Stimulated activated CD8-positive, alpha-beta memory T cell treated with anti-CD3 and anti-CD28 coated beads, Interleukin-12 subunit alpha, Interleukin-12 subunit beta, amount 100 ng/mL, for 1 hour (primary cell): ENCODE measurements at places on chromosomes 2 and 18.
A peak's percentile ranks its signal among the peaks of the same experiment; 100 is the strongest.

DNA sequence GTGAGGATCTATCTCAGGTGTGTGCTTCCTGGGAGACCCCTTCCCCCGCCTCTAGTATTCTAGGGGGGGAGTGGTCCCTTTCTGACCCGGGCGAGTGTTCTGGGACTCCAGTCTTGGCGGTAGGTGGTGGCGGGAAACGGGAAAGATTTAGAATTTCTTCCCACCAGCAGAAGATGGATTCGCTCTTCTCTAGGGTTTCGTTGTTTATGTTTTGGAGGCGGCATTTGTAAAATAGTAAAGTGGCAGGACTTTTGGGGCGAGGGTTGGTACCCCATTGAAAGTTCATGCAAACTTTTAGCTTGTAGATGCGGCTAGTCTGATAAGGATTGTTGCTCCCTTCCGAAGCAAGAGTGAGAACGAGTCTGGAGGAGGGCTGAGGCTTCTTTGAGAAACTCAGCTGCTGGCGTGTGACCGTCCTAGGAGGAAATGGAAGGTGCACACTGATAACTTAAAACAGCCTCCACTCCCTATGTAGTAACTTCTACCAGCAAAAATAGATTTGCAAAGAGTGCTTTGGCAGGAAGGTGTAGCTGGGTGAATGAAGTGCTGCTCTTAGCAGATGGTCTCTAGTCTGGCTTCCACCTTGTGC, 412 bp downstream of the GPD2 start:
- DNase-seq, result peak; percentile 8

DNA sequence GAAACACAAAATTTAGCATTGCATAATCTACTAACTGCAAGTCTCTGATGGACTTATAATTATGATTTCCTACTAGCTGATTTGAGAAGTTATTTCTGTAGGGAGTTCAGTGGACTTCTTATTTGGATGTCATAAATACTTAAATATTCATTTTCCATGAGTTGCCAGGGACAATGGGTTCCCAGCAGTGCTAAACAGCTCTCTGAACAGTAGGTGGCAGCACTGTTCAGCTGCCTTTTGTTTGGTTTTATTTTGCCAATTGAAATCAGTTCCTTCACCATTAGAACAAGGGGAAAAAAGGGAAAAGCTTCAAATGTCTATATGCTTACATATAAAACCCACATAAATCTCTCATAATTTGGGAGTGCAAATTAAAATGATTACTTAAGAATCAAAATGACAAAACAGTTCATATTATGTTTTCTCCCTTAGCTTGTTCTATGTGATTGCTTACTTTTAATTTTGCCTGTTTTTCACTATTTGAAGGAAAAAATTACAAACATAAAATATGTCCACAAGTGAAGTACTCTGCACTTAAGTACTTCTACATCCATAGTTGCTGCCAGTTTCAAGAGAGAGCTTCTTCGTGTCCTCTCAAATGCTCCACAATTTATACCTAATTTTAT, 898.9 kb downstream of the CPS1 start:
- no peak for DNase-seq

GRCh38 chr2:109226128-109226527, 97.1 kb downstream of the SH3RF3 start:
- no peak for DNase-seq

GRCh38 chr2:14143435-14143834, 489.1 kb upstream of the LRATD1 start:
- no peak for DNase-seq

DNA sequence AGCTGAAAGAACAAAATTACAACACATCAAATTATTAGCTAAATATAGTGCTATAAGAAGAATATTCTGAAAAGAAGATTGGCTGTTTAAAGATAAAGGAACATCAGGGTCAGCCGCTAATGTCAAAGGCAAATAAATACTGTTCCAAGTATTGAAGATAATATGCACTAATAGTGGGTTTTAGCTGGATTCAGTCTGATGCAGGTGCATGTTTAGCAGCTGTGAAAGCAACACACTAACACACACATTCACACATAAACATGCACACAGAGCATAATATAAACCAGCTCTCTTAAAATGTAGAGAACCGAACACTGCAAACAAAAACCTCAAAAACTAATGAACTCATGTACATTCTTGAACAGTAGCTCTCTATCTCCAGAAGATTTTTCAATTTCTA, 634.6 kb downstream of the ERBB4 start:
- DNase-seq, result no peak

GRCh38 chr2:113216321-113216720, 42.5 kb downstream of the PSD4 start:
- no peak for DNase-seq

GRCh38 chr18:9916077-9916639, 2.3 kb downstream of the VAPA start:
- no peak for DNase-seq

DNA sequence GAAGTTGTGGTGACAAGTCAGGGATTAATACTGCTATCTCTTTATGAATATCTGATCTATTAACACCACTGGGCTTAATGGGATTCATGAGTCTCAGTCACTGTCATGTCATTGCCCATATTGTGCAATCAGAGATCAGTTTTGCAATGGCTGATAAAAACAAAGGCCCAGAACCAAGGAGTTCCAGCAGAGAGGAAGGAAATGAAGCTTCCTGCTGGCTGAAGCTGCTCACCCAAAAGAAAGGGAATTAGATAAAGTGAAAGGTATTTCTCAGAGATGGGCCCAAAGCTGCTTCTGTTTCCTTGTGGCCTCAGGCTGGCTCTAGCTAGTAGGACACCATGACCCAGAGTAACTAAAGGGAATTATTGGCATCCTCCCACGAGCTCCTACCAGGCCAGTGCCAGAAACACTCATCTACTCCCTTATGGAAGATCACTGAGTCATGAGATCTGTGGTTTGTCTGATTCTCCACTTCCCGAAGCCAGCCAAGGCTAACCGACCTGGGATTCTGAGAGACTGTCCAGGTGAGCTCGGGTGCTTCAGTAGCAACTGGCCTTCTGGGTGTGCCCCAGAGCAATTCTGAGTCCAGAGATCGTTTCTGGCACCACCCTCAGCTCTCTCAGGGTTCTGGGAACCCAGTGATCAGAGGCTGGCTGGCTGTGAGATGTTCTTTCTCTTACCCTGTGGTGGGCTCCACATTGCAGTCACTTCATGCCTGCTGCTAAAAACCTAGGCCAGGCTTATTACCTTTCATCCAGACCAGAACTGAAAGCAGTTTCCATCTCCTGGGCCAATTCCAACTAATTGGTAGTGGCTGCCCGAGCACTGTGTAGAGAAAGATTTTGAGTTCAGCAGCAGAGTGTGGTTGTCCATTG, 129.5 kb upstream of the PELI1 start:
- no peak for DNase-seq

DNA sequence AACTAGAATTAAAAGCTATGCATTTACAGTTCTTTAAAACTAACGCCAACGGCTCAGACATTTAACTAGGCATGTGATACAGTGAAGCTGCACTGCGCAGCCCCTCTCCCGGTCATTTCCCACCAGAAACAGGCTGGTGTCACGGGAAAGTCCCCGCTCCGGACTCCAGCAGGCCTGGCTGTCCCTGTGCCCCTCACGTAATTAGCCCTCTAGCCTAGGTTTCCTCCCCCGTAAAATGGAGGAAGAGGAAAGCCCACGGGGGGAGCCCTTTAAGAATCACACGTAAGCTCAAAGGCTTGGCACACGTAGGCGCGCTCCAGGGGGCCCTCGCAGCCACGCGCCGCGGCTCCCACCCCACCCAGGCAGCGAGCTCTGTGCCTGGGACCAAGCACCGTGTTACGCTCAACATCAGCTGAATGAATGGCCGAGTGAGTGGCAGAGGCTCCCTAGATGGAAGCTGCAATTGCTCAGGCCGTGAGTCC, 48.0 kb downstream of the KCNIP3 start:
- DNase-seq, result no peak

- DNase-seq, result no peak
Measured at GRCh38 chr2:230770804-230771203, 58.2 kb downstream of the CAB39 start.

DNA sequence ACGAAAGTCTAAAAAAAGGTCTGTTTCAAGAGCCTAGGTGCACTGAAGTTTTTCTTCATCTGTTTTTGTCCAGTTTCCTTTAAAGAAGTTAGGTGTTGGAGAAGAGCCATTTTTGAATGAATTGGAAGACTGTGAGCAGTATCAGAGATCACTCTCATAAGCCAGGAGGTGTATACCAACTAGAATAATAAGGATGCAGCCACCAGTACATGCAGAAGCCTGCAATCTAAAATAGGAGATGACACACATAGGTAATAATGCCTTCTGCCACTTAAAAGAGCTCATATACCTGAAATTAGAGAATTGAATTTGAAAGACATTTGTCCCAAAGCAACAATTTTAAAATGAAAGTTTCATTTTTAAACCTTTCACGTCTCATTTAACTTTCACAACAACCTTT, 81.7 kb downstream of the RBMS1 start:
- no peak for DNase-seq

- no peak for DNase-seq
Measured at GRCh38 chr18:52749542-52749941, 409.5 kb downstream of the DCC start.

GRCh38 chr2:2389215-2389614, 58.1 kb upstream of the MYT1L start:
- no peak for DNase-seq

GRCh38 chr18:21369146-21369545, 127.1 kb downstream of the GREB1L start:
- DNase-seq, result no peak

DNA sequence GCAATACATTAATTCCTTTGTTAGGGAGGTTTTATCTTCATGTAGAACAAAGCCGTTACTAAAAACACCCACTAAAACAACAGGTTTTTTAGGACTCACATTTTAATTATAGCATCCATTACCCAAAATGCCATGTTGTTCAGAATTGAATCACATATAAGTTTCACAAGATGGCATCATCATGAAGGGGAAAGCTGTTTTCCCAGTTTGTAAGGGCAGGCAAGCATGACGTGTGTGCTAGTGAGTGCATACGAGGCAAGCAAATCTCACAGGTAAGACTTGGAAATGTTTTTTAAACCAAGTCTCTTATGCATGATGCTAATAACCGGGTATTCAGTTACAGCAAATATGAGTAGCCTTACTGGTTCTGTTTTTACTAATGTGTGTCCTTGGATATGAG, 111.8 kb upstream of the NFATC1 start:
- no peak for DNase-seq

DNA sequence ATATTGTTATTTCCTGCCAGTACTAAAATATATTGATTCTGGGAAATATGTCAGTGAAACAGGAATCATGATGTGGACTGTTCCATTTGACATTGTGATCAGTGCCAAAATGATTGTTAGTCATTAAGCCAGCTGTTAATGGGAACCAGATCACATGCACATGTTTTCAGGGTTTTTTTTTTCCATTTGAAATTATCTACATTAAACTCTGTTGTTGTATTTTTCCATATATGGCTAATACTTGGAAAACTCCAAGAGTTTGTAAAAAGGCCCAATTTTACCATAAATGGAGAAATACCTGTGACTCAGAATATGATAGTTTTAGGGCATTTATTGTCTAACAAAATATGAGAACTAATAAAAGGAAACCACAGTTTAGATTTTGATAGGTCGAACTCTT, 13.4 kb downstream of the ITGAV start:
- DNase-seq, result no peak

DNA sequence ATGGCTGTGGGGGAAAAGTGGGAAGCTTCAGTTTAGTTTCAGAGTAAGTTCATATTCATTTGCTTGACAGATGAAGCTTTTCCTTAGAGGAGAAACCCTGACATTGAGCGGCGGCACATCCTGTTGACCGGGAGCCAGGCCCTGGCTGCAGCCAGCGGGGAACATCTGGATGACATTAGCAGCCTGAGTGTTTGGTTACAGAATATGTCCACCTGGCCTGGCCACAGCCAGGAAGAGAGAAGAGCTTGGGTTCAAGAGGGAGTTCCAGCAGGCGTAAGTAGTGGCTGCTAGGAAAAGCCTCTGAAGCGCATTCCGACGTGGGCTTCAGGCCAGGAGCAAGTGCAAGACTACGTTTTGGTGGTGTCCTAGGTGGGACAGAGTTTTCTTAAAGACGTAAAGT, 144.9 kb upstream of the MYCN start:
- no peak for DNase-seq

DNA sequence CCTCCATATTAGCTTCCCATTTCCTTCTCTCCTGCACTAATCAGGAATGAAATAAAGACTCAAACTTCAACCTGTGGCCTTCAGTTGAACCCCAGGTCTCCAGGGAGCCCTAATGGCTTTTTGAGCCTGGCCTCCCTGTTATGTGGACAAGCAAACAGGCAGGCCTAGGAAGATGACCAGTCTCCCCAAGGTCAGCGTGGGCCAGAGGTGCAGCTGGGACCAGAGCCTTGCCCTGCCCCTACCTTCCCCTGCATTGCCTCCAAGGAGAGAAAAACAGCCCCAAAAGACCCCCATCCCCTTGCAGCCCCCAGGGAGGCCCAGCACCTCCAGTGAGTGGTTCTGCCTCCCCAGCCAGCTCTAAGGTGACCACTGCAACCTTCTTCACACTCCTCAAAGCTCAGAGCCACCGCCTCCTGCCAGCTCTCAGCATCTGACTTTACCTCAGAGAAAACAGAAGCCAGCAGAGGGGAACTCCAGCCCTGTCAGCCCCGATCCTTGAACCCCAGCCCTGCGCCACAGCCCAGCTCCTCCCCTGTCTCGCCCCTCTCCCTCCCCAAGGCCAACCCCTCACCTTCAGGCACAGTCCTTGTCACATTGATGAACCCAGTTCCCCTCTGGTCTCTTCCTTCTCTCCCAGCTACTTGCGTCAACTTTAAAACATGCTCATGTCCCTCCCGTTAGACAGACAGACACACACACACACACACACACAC, 59.5 kb upstream of the ID2 start:
- DNase-seq, result no peak

- DNase-seq, result no peak
Measured at GRCh38 chr2:192127434-192127833, 67.3 kb downstream of the TMEFF2 start.

- no peak for DNase-seq
Measured at GRCh38 chr2:192267484-192267883, 72.8 kb upstream of the TMEFF2 start.

DNA sequence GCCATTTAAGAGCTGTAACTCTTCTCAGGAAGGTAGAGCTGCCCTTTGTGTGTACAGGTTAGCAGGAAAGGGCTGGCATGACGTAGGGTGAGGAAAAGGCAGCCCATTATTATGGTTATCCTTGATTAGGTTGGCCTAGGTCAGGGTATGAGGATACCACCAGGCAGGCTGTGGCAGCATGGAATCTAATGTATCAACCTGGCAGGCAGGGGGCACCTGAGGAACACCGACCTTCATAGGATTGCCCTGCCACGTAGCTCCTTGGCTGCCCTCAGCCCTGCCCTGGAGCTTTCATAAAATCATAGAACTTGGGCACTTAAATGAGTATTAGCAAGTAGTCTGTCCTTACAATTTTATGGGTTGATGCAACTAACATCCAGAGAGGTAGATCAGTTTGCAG, 261.6 kb downstream of the LTBP1 start:
- DNase-seq, result no peak
